Activated T-helper 1 cell treated with Interleukin-2 at 50 U/mL for 16 hours (primary cell): ENCODE measurements at places on chromosomes 11 and 22.
A peak's percentile ranks its signal among the peaks of the same experiment; 100 is the strongest.

- DNase-seq, result no peak
Observed at GRCh38 chr11:115664313-115664712, 160.1 kb upstream of the CADM1 start.

DNA sequence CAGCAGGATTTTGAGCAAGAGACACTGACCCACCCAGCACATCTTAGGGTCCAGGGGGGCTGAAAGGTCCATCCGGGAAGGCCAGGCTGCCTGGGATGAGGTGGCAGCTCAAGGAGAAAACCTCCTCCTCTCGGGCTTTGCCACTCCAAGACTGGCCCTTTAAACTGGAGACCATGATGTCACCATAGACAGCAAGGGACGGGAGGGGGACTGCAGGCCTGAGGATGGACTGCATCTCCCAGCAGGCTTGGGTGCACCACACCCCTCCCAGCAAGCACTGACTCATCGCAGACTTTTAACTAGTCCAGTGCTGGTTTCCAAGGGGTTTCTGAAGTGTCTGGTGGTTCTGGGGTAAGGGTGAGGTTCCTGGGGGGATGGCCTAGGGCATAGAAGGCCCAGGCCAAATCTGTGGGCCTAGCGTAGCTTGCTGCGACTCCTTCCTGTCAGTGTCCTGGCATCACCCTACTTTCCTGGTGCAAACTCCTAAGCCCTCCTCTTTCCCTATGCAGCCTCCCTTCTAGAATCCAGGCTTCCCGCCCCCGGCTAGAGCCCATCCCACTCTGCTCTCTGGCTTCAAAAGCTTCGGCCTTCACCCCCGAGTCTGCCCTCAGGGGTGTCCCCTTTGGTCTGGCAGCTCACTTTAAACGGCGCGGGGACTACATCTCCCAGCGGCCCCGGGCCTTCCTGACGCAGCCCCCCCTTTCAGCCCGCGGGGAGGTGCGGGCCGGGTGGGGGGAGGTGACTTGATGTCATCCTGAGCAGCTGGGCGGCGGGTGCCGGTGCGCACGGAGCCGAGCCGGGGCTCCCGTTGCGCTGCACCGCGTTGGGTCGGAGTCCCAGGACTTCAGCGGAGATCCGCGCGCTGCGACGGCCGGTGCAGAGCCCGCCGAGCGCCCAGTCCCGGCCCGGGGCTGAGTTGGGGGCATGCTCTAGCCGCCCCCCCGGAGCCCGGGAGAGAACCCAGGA lies at the start of gene PPP2R5B:
Gene PPP2R5B, plus strand, starts transcription at position 746 of the 966 bp plus-strand sequence. CDS start 1,046 bp downstream, outside the sequence.
- peak; percentile 86 for DNase-seq

- no peak for DNase-seq
Observed at GRCh38 chr11:69943506-69943905, 124.3 kb upstream of the FGF3 start.

DNA sequence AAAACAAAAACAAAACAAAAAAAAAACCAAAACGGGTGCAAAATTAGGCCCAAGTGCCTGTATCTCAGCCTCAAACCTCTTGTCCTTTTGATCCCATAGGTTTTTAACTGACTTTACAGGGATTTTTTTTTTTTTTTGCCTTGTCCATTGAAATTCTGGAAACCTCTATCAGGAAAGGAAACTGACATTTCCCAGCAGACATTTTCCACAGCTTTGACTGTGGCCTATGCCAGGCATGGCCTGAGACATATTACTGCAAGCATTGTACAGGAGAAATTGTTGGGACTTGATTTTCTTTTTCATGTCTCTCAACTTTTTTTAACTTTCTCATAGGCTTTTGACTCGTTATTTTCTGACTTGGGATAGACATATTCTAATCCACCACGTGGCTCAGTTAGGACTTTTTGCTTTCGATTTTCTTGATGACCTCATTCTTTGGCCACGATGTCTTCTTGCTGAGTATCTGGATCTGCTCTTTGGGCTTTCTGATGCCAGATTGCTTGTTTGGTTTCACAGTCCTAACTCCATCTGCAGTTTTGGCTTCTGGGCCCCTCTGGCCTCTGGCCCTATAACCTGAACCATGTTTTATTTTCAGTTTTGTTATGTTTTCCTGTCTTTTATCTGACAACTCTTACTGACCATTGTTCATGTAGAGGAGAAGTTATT lies 336.1 kb upstream of the C11orf87 start:
- DNase-seq, result no peak

GRCh38 chr11:74950374-74950969 lies 1.4 kb downstream of the SPCS2 start:
- no peak for DNase-seq

DNA sequence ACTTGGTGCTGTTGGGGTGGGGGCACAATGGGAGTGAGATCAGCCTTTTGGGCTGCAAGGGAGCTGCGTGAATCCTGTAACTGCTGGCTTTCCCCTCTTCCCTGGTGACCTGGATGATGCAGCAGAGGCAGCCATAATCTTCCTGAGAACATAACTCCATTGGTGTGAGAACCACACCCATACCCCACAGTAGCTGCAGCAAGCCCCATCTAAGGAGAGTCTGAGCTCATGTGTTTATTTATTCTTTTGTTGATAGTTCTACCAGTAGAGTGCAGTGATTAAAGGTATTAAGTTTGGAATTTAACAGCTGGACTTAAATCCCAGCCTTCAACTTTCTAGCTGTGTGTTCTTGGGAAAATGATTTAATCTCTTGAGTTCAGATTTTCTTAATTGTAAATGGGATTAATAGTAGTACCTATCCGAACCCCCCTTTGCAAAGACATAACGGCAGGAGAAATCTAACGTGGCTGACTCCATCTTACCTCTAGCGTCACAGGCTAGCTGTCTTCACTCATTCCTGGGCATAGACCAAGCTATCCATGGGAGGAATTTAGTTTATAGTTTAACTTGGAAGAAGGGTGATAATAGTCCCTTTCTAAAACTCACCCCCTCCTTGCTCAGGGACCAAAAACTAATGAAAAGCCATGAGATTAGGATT lies 385.0 kb upstream of the DDI1 start:
- DNase-seq, result no peak

DNA sequence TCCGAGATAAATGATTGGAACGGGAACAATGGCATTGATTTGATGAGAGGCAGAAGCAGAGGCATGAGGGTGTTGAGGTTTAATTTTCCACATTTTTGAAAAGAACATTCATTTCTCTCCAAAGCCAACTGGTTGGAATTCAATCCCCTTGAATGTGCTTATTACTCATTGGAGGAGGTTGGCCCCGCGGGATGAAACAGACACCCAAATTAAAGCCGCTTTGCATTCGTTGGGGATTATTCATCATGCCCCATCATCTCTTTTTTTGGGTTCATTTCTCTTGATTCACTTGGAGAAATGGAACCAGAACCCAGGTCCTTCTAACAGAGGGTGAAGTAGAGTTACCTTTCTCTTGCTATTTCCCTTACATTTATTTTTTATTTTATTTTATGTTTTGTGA lies 47.6 kb upstream of the PARVG start:
- no peak for DNase-seq

DNA sequence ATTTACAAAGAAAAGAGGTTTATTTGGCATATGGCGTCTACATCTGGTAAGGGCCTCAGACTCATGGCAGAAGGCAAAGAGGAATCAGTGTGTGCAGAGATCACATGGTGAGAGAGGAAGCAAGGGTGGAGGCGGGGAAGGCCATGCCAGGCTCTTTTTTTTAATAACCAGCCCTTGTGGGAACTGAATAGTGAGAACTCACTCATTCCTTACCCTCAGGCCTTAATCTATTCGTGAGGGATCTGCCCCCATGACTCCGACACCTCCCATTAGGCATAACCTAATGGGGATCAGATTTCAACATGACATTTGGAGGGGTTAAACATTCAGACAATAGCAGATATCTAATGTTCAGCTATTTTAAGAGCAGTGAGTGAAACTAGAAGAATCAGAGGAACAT lies 55.7 kb downstream of the ATM start:
- DNase-seq, result no peak

DNA sequence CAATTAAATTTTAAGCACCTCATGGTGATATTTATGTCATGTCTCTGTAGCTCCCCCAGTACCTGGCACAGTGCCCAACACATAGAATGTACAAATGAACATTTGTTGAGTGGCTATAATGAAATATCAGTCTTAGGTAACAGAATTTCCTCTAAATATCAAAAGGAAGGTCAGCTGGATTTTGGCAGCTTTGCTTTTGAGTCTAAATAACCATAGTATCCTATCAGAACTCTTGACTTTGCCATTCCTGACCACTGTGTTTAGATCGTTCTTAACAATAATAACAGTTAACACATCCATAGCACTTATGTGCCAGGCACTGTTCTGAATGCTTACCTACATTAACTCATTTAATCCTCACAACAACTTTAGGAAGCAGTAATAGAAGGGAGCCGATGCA lies 26.6 kb downstream of the TMEM123 start:
- DNase-seq, result no peak

DNA sequence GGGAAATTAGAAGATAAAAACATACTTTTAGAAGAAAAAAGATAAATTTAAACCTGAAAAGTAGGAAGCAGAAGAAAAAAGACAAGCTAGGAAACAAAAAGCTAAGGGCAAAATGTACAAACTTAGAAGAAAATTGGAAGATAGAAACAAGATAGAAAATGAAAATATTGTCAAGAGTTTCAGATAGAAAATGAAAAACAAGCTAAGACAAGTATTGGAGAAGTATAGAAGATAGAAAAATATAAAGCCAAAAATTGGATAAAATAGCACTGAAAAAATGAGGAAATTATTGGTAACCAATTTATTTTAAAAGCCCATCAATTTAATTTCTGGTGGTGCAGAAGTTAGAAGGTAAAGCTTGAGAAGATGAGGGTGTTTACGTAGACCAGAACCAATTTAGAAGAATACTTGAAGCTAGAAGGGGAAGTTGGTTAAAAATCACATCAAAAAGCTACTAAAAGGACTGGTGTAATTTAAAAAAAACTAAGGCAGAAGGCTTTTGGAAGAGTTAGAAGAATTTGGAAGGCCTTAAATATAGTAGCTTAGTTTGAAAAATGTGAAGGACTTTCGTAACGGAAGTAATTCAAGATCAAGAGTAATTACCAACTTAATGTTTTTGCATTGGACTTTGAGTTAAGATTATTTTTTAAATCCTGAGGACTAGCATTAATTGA lies 1.0 kb downstream of the MALAT1 start:
- no peak for DNase-seq

DNA sequence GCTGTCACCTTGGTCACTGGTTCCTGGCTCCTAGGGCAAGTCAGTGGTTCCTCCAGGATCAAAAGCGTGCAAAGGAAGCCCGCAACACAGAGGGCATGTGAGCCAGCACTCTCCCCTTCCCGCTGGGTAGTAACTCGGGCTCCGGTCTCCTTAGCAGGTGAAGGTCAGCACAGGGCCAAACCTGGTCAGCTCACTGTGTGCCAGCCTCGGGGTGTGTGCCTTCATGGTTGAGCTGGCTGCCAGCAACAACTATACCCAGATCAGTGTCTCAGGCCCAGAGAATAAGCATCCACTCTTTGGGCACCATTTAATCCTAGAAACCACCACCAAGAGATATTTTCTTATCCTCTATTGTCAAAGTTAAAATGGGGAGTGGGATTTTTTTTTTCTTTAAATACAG lies 16.1 kb upstream of the CCDC86 start:
- DNase-seq, result no peak

GRCh38 chr11:34756591-34756990 lies 135.7 kb downstream of the EHF start:
- no peak for DNase-seq

DNA sequence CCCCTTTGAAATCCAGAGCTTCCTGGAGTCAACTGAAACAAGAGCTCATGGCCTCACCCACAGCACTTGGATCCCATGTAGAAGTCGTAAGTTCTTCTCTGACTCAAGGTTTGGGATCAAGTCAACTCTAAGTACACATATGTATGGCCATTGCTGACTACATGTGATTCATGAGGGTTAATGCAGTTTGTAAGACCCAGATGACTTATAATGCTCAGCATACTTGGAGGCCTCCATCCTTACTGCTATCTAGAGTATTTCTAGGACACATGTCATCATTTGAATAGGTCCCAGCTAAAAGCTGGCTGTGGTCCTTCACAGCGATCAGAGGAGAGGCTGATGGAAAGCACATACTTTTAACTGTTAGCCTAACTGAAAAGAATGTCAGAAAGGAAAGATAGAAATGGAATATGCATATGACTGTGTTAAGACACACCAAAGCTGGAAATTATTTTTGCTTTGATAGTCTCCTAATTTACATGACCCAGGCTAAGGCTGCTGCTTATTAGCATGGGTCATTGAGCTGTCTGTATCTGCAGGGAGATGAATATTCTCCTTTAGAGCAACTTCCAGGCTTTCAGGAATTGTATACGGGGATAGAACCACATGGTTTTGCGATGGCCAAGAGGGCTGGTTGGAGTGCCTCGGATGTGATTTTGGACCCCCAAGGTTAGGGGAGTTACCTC lies 76.3 kb downstream of the NTM start:
- DNase-seq, result no peak

- DNase-seq, result no peak
Observed at GRCh38 chr11:72762641-72763304, 10.6 kb upstream of the ARAP1 start.

GRCh38 chr22:27499121-27499520 lies 302.4 kb downstream of the MN1 start:
- DNase-seq, result no peak

- no peak for DNase-seq
Observed at GRCh38 chr22:41917375-41917902, 2.6 kb upstream of the SHISA8 start.

GRCh38 chr11:116861539-116861938 lies 24.1 kb upstream of the APOA1 start:
- DNase-seq, result no peak

- no peak for DNase-seq
Observed at GRCh38 chr11:13550761-13551160, 55.0 kb upstream of the PTH start.

DNA sequence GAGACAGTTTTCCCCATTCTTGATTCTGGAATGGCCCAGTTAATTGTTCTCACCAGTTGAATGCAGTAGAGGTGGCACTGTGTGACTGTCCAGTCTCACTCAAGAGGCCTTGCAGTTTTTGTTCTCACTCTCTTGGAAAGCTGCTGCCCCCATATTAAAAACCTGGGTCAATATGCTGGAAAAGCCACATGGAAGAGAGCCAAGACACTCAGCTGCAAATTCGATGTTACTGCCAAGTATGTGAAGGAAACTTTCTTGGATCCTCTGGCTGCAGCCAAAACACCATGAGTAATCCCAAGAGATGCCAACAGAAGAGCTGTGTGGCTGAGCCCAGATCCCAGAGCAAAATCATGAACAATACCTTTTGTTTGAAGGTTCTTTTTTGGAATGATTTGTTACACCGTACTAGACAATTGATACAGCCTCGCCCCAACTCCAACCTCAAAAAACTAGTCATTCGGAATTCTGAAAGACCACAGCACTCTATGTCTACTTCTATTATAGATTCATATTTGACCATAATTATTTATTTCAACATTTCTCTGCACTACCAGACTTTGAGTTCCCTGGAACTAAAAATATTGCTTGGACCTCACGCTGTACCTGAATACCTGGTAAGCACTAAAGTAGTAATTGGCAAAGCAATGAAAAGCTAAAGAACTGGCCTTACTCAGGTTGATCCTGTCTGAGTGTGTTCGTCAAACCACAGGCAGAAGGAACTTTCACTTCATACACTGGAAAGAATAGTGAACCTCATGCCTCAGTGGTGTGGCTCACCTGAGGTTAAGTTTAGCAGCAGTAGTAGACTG lies 378.8 kb downstream of the ETS1 start:
- no peak for DNase-seq

- DNase-seq, result no peak
Observed at GRCh38 chr11:64118876-64119665, 46.8 kb downstream of the MACROD1 start.

- DNase-seq, result no peak
Observed at GRCh38 chr11:63779039-63779438, 10.5 kb upstream of the ZFTA start.
